ENCODE measurements at places on chromosomes 12 and 14. TPM values are rescaled to one million over a fixed set of nuclear protein-coding genes. Genes with fewer than 3 reads are reported as not detected.

The KCNC2 gene
- not detected for total RNA-seq

The WIF1 gene
- total RNA-seq, result not detected

The CLEC4E gene
- total RNA-seq, result not detected

The IKZF4 gene
- 8.2 TPM for total RNA-seq

The RNU4-1 gene
- total RNA-seq, result 1,294 TPM

The TAS2R30 gene
- total RNA-seq, result 1.5 TPM

The BBOF1 gene
- total RNA-seq, result 1.7 TPM

The CGRRF1 gene
- 9.7 TPM for total RNA-seq

The MYH6 gene
- not detected for total RNA-seq

The IL23A gene
- total RNA-seq, result 9.0 TPM

The PRIM1 gene
- total RNA-seq, result 75.0 TPM

The ATP23 gene
- total RNA-seq, result 11.9 TPM

The INHBC gene
- not detected for total RNA-seq

The IL22 gene
- 0.26 TPM for total RNA-seq

The SCN8A gene
- 0.42 TPM for total RNA-seq

The DPY19L2 gene
- 1.1 TPM for total RNA-seq
